ENCODE measurements at places on chromosomes 13 and 19.
A peak's percentile ranks its signal among the peaks of the same experiment; 100 is the strongest.

DNA sequence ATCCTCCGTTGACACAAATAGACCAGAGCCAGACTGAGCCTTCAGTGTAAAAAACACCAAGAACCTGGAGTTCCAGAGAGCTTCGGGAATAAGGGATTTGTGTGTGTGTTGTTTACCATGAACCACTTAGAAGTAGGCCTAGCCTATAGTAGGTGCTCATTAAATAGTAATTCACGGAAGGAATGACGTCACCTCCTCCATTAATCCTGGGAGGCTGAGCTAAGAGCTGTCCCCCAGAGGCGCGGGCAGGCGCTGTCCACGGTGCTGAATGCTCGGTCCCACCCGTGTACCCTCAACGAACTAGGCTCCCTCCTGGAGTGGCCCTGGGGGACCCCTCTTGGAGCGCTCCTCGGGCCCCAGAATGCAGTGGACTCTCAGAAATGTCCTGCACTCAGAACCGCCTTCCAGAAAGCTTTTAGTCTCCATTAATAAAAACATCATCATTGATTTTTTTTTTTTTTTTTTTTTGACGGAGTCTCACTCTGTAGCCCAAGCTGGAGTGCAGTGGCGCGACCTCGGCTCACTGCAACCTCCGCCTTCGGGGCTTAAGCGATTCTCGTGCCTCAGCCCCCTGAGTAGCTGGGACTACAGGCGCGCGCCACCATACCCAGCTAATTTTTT, 6.5 kb downstream of the UNC13A start:
- no peak for DNase-seq

DNA sequence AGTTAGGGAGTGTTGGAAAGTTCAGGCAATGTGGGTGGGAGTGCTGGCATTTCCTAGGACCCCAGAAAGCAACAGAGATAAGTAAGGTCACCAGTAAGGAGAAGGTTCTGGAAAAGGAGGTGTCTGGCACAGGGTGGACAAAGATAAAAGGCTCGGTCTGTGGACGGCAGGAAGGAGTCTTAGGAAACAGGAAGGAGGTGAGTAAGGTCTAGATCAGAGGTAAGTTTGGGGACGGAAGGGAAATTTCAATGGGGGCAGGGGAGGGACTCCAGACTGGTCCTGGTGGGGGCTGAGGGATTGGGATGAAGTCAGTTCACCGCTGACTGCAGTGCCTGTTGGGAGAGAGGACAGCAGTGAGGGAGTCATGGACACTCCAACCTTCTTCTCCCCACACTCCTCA, 7.8 kb upstream of the OPA3 start:
- DNase-seq = no peak

DNA sequence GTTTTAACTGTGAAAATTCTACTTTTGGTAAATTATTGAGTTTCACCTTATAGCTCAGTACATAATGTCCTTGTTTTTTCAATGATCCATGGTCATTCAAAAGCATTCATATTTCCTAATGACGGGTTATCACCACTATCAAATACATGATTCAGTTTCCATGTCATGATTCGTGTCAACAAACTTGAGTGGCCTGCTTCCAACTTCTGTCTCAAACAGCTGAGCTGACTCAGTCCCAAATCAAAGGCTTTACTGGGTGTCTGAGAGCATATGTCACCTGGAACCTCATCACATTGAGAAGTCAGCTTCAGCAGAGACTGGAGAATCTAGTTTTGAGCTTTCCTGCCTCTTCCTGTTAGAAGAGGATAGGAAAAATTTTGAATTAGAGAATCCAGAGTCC, 40.3 kb upstream of the SGCG start:
- no peak for DNase-seq

DNA sequence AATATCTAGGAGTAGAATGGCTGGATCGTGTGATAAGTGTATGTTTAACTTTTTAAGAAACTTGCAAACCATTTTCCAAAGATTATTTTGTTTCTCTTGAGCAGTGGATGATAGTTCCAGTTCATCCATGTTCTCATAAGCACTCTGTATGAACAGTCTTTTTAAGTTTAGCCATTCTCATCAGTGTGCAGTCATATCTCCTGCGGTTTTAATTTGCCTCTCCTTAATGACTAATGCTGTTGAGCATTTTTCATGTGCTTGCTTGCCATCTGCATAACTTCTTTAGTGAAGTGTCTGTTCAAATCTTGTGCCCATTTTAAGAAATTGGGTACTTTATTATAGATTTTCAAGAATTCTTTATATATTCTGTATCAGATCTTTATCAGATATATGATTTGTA, 58.6 kb downstream of the WASF3 start:
- DNase-seq = no peak

- peak; percentile 26 for DNase-seq
Observed at GRCh38 chr19:56973713-56974555, 133.4 kb upstream of the PEG3 start.

- DNase-seq = no peak
Observed at GRCh38 chr19:10316229-10317044, 622 bp upstream of the FDX2 start.

DNA sequence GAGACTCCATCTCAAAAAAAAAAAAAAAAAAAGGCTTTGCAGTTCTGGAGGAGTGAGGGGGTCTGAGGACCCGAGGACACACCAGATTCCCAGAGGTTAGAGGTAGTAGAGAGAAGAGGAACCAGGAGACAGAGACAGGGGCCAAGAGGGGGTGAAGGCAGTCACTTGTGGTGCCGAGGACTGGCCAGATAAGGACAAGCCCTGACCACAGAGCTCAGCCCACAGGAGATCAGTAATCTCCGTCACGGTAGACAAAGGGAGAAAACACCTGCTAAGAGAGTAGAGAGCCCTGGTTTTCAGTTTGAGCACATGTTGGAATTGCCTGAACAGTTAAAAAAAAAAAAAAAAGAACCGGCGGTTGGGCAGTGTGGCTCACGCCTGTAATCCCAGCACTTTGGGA, 1.7 kb upstream of the PRAM1 start:
- DNase-seq = no peak

Measured in G401 (cell line).